ENCODE measurements at places on chromosomes 1 and 21.

DNA sequence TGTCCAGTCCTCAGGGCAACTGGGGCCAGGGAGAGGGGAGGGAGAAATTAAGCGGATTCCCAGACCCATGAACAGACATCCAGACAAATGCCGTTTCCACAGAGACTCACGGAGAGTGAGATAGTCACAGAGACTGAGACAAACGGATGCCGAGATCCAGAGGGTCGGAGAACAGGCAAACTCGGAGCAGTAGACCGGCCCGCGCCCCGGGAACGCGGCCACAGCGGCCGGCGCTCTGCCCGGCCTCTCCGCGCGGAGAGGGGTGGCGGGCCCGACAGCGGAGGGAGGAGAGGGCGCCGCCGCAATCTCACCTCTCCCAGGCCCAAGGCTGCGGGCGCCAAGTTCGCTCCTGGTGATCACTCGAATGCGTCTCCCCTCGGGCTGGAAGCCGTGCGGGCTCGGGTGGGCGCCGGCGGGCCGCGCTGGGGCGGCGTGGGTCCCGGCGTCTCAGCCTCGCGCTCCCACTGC is 831 bp upstream of the FOXD2 start:
- DNase-seq, result no peak

GRCh38 chr1:94022471-94023189 is 98.3 kb downstream of the ABCA4 start:
- DNase-seq, result no peak

DNA sequence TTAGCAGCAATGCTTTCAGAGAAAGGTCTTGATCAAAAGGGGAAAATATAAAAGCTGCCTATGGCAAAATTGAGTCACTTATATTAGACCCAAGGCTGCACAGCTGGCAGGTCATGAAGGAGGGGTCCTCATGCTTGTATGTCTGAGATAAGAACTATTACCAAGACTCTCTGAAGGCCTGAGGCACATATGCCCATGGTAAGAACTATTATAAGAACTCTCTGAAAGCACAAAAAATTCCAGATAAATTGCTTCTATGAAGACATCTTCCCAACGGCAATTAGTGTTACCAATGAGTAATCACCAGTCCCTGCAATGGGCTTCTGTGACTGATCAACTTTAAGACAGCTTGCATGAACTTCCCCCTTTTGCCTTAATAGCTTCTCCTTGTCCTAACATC is 42.8 kb upstream of the LRIF1 start:
- no peak for DNase-seq

DNA sequence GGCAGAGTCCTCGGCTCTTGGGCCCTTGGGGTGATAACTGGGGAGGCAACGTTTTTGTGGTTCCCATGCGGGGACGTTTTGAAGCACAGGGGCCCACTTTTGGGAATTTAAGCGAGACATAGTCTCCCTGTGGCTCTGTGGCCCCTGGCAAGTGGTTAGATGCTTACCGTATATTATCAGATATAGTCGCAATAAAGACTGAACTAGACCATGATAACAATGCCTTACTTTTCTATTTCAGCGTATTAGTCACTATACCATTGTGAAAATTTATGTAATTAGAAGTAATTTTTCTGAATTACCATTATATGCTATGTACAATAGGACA is 538 bp upstream of the RCAN1 start:
- DNase-seq, result no peak

GRCh38 chr1:20178634-20179370 is 7.1 kb upstream of the UBXN10 start:
- DNase-seq, result peak; percentile 51

- DNase-seq, result no peak
Measured at GRCh38 chr1:41152622-41153044, 89.5 kb downstream of the SCMH1 start.

DNA sequence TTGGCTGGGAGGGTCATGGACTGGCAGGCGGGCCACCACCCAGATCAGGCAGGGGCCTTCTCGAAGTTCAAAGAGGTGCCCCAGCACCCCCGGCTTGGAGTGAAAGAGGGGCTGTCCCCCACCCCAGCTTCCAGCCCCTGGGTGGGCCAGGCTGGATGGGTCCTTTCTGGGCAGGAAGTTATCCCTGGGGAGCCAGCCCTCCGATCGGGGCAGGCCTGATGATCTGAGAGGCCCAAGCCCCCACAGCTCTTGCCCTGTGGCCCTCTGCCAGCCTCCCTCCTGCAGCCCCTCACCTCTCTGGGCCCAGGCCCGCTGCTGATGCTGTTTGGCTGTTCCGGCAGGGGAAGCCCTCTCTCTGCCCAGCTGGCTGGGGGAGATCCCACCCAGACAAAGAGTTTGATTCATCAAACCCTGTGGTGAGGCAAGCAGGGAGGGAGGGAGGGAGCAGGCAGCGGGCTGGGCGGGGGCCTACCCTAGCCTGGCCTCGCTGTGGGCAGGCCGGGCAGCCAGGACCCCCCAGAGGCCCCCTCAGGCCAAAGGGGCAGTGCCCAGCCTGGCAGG is 2.5 kb downstream of the ARHGEF19 start:
- DNase-seq, result no peak

DNA sequence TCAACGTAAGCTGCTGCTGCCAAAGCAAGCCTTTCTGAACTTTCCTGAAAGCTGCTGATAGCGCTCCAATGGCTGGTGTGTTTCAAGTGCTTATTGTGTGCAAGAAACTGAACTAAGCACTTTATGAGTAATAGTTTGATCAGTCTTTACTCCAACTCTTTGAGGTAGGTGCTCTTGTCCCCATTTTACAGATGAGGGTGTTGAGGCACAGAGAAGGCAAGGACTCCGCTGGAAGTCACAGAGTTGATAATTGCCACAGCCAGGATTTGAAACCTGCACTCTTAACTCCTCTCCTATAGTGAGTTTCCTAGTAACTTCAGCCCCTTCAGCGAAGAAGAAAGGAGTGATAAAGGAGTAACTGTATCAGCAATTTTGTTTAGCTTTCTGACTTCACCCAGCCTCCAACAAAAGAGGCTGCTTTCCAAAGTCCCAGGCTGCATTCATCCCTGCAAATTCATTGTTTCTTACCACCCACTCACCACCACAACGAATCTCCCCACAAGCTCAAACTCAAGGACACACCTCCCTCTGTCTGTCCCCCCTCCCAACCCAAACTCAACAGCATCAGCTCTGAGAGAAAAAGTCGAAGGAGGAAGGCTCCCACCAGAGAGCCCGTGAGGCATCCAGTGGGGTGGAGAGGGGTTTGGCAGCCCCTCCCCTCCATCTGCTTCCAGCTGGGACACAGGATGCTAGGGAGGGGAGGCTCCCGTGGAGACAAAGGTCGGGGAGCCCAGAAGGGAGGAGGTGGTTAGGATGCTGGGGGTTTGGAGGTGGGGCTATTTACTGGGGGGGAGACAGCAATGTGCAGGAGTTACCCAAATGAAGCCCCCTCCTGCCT is 139.6 kb downstream of the NAV1 start:
- no peak for DNase-seq

DNA sequence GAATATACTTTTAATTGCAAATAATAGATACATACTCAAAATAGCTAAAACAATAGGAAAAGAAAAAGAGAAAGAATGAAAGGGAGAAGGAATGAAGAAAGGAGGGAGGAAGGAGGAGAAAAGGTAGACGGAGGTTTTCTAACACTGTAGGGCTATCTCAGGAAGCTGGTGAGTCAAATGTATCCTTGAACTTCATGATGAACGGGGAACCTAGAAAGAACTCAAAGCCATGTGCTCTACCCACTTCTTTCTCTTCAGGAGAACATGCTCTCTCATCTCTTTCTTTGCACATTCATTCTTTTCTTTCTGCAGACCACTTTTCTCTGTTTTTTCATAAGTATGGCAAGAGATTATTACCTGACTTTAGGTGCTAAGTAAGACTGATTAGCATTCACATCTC is 37.3 kb upstream of the ZNF644 start:
- DNase-seq, result no peak

GRCh38 chr1:183864611-183865010 is 59.7 kb downstream of the RGL1 start:
- DNase-seq, result no peak

DNA sequence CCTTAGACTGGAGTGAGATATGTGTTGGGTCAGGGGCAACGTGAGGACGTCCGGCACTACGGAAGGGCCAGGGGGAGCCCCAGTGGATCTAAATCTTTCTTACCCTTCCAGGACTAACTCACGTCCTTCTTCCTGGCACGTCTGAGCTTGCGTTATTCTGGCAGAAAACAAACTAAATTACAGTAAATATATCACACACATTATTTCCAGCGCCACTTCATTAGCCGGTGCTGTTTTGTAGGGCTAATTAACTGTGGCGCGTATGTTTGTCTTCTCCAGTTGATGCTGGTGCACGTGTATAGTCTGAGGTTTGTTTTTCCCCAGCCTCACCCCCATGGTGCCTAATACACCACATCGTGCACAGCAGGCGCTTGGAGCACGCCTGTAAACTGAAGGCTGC is 59.2 kb downstream of the TLR5 start:
- DNase-seq, result no peak

DNA sequence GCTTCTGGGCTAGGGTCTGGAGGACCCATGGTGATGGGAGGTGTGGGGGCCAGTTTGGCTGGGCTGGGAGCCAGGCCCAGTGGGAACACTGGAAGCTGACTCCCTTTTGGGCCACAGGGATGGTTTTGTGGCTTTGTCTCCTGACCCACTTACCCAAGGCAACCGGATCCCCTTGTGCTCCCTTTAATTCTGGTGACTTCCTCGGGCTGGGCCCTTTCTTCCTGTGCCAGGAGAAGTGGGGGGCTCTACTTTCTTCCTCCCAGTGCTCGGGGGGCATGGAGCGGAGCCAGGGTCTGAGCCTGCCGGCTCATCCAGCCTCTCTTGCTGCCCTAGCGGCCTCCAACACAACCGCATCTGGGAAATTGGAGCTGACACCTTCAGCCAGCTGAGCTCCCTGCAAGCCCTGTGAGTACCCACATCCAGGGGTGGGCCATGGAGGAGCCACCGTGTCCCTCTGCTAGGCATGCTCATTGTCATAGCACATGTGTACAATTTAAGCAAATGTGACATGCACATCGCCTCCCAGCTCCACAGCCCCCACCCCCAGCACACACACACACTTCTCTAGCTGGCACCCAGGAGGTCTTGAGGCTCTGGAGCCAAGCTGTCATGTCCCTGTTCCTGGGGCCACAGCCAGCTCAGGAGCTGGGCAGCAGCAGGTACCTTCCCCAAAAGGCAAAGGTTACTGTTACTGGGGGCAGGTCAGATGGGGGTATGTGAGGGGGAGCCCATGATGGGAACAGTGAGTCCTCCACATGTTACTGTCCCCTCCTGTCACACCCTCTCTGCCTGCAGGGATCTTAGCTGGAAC is 35.0 kb downstream of the UBE2T start:
- DNase-seq, result no peak

- DNase-seq, result no peak
Measured at GRCh38 chr1:209291715-209292114, 291.8 kb upstream of the CAMK1G start.

- peak; percentile 33 for DNase-seq
Measured at GRCh38 chr1:156816561-156817328, at the start of gene SH2D2A. Gene SH2D2A, minus strand, starts transcription at chr1:156816848. Its CDS starts 140 bp downstream, at chr1:156816708.

GRCh38 chr1:168629466-168629865 is 53.1 kb downstream of the XCL1 start:
- DNase-seq, result no peak

DNA sequence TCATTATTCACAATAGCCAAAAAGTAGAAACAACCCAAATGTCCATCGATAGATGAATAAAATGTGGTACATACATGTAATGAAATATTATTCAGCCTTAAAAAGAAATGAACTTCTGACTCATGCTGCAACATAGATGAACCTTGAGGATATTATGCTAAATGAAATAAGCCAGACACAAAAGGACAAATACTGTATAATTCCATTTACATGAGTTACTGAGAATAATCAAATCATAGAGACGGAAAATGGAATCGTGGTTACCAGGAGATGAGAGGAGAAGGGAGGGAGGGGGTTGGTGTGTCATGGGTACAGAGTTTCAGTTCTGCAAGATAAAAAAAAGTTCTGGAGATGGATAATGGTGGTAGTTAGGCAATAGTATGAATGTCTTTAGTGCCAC is 184.1 kb downstream of the PSMG1 start:
- DNase-seq, result peak; percentile 67

DNA sequence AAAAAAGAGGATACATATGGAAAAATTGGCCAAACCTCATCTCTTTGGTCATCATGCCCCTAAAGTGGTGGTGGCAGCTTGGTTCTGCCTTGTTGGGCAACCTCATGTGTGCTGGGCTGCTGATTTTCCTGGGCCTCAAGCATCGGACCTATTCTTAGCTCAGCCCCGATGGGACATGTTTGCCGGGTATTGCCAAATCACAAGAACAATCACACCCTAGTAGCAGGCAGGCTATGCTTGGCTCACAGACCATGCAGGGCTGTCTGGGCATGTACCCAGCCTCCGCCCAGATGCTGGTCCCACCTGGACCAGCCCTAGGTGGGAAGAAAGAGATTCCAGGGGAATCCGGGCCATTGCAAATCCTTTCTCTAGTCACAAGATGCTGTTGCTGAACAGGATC is 189.4 kb upstream of the FGGY start:
- DNase-seq, result no peak

DNA sequence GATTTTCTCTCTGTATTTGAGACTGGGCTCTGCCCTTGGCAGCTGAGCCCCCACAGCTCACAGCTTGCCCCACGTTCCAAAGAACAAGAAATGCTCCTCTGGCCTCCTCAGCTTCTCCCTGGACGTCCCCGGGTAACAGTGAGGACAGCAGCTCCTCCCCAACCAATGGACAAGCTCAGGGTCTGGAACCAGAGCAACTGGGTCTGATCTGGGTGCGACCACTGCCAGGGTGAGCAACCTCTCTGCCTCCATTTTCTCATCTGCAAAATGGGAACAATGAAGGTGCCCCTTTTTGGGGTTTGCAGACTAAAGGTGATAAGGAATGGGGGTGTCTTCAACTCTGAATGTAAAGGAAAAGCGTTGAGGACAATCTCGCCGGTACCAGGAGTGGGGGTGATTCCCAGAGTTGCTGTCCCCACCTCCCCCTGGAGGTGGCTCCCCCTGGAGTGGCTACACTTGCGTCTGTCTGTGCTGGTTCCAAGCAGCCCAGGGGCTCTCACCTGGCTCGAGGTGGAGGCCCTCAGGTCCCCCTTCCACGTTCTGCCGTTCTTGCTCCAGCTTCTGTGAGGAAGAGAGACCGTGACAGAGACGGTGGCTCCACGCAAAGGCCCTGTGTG is 6.9 kb downstream of the C21orf58 start:
- no peak for DNase-seq

DNA sequence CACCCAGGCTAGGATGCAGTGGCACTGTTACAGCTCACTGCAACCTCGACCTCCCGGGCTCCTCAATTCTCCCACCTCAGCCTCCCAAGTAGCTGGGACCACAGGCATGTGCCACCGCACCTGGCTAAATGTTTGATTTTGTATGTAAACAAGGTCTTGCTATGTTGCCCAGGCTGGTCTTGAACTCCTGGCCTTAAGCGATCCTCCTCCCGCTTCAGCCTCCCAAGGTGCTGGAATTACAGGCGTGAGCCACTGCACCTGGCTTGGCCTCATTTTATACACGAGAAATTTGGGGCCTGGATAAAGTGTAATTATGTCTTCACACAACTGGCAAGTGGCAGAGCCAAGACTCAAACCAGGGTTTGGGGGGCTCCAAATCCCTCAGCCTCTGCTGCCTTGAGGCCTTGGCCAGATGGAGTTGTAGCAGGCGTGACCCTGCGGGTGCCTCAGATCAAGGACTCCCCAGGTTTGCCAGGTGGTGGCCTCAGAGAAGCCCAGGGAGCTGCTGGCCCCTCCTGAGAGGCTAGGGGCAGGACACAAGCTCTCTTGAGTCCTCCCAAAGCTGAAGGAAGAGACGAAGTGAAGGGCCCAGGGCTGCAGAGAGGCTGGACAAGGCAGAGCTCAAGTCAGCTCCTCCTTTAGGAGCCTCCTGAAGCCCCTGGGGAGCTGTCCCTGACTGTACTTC is 61.7 kb downstream of the MDM4 start:
- no peak for DNase-seq
